Stimulated activated CD4-positive, alpha-beta T cell treated with anti-CD3 and anti-CD28 coated beads, TNF-alpha, amount 100 ng/mL, for 48 hours (primary cell): ENCODE measurements at places on chromosomes 2 and 18.

DNA sequence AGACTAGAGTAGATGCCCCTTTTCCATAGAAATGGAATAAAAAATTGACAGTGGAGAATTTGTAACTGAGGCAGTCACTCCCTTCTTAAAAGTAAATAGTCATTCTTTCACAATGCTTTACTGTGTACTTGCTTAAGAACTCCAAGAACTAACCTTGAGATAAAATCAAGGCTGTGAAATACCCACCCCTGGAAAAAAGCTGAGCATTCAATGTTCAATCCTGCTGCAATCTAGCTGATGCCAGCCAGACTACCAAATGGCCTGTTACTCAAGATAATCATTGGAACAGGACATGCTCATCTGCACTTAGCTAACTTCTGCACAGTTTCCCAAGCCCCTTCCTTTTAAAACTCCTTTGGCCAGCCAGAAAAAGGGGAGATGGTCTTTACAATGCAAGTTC lies 367.4 kb upstream of the GULP1 start:
- DNase-seq: no peak

- DNase-seq: no peak
Measured at GRCh38 chr18:9832871-9833270, 52.9 kb upstream of the TXNDC2 start.

DNA sequence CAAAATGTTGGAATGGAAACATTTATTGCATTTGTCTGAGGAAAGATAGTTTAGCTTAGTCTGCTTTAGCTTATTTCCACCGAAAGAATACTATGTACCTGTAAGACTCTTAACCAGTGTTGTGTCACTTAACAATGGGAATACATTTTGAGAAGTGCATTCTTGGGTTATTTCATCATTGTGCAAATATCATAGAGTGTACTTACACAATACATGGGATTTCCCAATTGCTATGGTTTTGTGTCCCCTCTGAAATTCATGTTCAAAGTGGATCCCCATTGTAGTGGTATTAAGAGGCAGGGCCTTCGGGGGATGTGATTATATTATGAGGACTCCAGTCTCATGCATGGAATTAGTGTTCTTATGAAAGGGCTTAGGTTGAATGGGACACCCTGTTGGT lies 249.4 kb upstream of the UBE2E3 start:
- DNase-seq: no peak

DNA sequence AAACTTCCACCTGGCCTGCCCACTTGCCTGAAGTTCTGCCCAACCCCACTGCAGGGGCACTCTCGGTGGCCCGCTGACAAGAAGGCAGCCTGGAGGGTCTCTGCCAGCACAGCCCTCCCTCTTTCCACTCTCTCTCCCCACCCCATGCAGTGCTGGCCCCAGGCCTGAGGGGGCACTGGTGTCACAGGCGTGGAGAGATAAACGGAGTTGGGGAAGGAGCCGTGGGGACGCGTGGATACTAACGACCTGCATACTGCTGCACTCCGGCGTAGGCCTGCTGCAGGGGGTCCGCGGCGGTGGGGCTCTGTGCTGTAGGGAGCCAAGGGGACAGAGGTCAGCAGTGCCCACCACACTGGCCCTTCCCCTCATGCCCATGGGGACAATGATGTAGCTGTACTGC lies 299.3 kb downstream of the CELF4 start:
- no peak for DNase-seq

DNA sequence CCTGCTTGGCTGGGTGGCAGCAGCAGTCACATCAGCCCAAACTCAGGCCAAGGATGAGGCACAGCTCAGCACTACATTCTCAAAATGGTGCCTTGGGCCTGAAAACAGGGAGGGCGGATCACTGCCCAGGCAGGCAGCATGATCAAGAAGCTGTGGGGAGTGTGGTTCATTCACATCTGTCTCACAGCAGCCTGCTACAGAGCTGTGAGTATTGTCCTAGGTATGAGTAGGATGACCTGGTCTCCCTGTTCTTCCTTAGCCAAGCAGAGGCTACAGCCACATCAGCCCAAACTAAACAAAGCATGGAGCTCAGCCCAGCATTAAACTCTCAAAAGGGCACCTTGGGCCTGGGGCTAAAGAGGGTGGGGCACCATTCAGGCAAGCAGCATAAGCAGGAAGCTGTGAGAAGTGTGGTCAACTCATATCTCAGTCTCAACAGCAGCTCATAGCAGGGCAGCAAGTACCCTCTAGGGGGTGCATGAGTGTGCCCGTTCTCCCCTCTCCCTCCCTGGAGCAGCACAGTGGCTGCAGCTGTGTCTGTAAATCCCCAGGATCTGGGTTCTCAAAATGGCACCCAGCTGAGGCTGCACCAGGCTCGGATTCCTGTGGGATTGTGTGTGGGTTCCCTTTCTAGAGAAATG lies 139.6 kb downstream of the TRABD2A start:
- DNase-seq: peak; percentile 6

DNA sequence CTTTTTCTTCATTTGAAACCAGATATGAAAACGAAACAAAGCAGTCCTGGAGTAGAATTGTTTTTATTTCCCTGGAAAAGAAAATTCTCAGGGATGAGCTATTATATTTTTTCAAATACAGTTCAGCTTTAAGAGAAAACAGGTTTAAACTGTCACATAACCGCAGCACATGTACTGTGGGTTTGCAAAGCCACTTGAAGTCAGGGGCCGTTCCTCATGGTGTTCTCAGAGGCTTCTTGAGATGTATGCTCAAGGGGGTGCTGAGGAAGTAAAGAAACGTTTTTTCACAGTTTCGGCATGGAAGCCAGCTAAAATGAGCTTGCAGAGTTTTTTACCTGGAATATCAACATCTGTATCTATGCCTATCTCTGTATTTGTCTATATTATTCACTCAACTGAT lies 225.3 kb downstream of the MC4R start:
- DNase-seq: no peak

GRCh38 chr2:43480874-43481273 lies 115.0 kb downstream of the THADA start:
- no peak for DNase-seq

GRCh38 chr2:16155766-16156165 lies 215.4 kb downstream of the MYCN start:
- no peak for DNase-seq

DNA sequence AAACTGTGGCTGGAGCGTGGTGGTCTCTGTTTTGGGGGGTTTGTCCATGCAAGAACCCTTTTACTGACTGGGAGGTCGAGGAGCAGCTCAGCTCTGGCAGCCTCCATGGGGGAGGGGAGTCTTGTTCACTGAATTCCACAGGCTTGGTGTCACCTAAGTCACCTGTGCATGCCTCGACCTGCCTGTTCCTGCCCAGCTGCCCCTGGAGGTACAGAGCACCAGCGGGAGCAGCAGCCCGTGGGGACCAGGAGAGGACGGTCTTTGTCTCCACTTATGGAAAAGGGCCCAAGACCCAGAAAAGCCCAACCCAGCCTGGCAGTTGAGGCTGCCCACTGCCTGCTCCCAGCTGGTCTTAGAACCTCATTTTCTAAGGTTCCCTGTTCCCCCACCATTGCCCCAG lies 168.7 kb upstream of the AGAP1 start:
- no peak for DNase-seq

DNA sequence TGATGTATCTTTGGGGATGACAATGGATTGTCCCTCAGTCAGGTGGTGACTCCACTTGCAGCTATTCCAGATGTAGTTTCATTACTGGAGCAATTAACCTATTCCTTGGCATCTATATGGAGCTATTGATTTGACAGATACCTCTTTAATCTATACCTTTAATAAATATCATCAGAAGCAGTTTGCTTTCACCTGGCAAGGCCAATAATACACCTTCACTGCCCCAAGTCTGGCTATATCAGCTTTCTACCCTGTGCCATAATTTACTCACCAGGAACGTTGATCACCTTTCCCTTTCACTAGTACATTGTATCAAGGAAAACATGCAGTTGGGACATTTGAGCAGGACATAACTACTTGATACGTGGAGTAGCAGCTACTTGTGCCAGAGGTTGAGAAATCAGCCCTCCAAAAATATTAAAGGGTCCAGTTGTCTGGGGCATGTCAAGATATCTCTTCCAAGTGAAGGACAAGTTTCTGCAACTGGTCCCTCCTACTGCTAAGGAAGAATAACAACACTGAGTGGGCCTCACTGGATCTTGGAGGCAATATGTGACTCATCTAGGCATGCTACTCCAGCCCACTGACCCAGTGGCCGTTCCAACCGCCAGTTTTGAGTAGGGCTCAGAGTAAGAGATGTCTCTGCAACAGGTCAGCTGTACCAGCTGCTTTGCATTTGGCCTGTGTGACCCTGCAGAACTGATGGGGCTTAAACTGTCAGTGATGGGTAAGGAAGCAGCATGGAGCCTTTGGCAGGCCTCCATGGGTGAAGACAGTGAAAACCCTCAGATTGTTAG lies 67.0 kb downstream of the PSMG2 start:
- DNase-seq: no peak

DNA sequence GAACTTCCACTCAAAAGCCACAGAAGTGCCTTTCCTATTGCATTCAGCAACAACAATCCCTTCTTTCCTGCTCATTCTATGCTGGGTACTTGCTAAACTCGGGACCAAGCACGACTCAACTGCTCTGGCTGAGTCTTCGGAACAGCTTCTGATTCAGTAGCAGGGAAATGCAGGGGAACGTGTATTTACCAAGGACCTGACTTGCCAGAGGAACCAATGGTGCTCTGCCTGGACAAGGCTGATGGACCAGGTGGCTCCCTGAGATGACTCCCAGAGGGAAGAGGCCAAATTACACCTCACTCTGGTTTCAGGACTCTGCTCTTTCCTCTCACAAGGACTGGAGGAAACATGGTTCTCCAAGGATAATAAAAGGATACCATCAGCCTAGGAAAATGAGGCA lies 12.2 kb downstream of the CXCR2 start:
- no peak for DNase-seq

DNA sequence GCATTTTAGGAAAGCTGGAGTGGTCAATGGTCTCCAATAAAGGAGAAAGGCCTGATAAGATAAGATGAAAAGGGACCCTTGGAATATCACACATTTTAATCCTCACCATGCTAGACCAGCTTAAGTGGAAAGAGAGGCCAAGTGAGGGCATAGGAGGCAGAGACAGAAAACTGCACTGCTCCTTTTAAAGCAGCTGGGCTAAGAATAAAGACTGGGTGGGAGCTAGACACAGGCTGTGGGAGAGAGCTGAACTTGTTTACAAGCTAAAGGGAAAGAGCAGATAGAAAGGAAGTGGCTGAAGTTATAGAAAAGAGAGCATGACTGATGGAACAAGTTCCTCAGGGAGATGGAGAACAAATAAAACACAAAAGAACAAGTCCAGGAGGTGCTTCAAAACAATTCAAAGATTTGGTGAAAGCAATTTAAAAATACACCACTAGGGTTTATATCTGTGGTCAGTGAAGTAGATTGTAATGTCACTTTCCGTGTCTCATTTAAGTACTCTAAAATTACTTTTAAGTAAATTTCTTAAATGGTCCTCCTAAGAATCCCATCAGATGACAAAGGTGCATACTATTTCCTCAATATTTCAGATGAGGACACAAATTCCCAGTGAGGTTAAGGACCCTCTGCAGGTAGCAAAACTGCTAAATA lies 7.5 kb downstream of the COL5A2 start:
- DNase-seq: no peak

- DNase-seq: no peak
Measured at GRCh38 chr2:38500283-38500634, 102.5 kb downstream of the HNRNPLL start.

GRCh38 chr2:201925056-201925455 lies 108.6 kb upstream of the FZD7 start:
- DNase-seq: no peak

DNA sequence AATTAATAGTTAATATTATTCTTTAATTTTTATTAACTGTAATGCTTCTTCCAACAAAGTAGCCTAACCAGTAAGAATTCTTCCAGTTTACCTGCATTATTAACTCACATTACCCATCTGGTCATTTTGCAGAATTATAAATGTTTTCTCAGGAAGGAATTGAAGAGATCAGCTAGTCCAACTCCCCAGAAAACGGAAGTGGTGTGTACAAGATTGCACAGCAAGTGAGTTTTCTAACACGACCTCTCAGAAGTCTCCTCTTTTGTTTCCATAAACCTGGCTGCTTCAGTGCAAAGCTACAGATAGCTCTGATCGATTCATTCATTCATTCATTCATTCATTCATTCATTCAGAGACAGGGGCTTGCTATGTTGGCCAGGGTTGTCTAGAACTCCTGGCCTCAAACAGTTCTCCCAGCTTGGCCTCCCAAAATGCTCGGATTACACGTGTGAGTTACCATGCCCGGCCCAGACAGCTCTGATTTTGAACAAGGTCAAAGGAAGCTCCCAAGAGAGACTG lies 128.8 kb upstream of the REV1 start:
- DNase-seq: no peak

DNA sequence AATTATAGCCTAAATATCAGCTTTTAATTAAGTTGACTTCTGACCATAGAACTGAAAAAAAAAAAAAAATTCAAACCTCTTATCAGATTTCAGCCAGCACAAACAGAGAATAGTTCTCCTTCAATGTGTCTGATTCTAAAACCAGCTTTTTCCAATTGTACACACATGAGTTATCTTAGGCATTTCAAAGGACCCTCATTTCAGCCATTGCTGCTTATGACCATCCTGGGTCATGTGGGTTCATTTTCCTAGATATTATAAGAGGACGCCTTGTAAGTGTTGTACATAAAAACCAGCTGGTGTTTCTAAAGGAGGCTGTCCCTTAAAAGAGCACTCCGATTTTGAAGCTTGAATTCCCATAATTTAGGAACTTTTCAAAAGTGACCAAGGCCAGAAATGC lies 62.3 kb upstream of the DYNC1I2 start:
- no peak for DNase-seq

- no peak for DNase-seq
Measured at GRCh38 chr18:79867666-79868065, 69.9 kb downstream of the KCNG2 start.

- DNase-seq: no peak
Measured at GRCh38 chr2:15492773-15493325, 68.3 kb downstream of the NBAS start.

DNA sequence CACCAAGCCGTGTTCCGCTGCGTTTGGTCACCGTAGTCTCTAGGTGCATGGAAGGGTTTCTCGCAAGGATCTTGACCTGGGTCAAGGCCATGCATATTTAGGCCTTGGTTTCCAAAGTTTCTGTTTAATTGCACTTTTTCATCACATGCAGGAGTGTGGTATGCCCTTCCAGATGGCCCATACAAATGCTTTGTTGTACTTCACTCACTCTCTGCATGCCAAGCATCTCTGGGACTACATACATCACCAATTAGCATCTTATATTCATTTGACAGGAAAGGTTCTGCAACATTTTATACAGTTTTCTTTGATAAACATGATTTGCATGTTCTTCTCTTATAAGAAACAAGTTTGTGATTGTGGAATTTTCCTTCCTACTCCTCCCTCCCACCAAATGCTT lies 132.8 kb upstream of the KLHL14 start:
- no peak for DNase-seq

GRCh38 chr2:159712929-159713420 lies 669 bp downstream of the MARCHF7 start:
- no peak for DNase-seq

DNA sequence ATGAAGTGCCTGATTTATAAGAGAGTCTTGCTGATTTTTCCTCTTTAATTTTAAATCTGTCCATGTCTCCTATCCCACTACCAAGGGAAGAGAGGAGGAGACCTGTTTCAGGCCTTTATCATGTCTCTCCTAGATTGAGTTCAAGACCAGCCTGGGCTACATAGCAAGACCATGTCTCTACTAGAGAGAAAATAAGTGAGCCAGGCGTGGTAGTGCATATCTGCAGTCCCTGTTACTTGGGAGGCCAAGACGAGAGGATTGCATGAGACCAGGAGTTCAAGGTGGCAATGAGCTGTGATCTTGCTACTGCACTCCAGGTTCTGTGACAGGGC lies 20.0 kb downstream of the EML4 start:
- DNase-seq: no peak
